ENCODE measurements at places on chromosomes 12 and 14. TPM values are rescaled to one million over a fixed set of nuclear protein-coding genes. Genes with fewer than 3 reads are reported as not detected.

The WNT5B gene
- polyA plus RNA-seq = 4.9 TPM

The AKAP6 gene
- 0.45 TPM for polyA plus RNA-seq

The PYGL gene
- 0.89 TPM for polyA plus RNA-seq

The RCOR1 gene
- 14.1 TPM for polyA plus RNA-seq

The CSRP2 gene
- 13.5 TPM for polyA plus RNA-seq

The KCNH3 gene
- polyA plus RNA-seq = 3.4 TPM

DNA sequence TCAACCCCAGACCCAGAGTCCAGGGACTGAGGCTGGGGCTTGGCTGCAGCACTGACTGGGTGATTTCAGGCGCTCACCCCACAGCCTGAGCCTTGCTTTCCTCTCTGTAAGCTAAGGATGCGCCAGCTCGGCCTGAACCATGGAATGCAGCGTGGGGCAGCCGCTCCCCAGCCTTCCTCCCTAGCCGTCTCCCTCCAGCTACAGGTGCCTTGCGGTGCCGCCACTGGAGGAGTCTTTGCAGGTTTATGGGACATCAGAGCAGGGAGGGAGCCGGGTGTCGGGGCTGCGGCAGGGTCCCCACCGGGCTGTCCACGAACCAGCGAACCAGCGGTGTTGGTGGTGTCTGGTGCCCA is 19.4 kb downstream of the PPP2R5C start:
- H3K4me3 ChIP-seq = peak overlapping the region; percentile 24
- no peaks in the 10 kb centered on the region for H3K36me3 ChIP-seq
- H3K4me1 ChIP-seq = no peaks in the 10 kb centered on the region
- peak; percentile 9 for DNase-seq
- no peak overlapping the region for H3K27ac ChIP-seq
- H3K27me3 ChIP-seq = no peaks in the 10 kb centered on the region

DNA sequence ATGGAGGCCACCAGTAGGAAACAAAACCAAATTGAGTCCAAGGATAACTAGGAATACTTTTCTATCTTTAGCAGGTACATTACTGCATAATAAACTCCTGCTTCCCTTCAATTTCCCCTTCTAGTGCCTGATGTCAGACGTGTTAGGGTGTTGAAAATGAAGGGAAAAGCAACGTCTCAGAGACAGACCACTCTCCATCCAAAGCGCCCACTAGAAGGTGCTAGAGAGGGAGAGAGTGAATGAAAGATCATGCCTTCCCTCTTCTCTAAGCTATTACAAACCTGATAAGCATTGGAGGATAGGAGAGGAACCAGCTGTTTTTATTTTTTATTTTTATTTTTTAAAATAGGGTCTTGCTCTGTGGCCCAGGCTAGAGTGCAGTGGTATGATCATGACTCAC is 64.1 kb downstream of the ZNF641 start:
- no peak overlapping the region for H3K27ac ChIP-seq
- no peaks in the 10 kb centered on the region for H3K36me3 ChIP-seq
- DNase-seq = no peak

- peak overlapping the region; percentile 86 for H3K27ac ChIP-seq
- peaks cover 4% of the 10 kb centered on the region for H3K36me3 ChIP-seq
- peak; percentile 65 for DNase-seq
- peak overlapping the region; percentile 62 for H3K4me3 ChIP-seq
Observed at GRCh38 chr12:120529641-120530417, 871 bp upstream of the COQ5 start.

DNA sequence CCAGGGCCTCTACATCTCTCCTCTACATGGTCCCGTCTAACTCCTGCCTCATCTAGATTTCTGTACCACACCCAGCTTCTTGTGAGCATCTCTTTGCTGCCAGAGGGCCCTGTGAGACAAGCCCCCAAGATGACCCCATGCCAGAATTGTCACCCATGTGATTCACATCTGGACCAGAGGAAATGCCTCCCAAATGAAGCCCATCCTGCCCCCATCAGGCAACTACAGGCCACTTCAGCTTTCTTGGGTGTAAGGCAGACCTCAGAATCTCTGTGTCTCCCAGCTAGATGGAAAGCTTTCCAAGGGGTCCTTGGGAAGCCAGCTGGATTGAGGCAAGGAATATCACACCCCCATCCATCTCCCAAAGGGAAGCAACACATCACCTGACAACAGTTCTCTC is 9.3 kb upstream of the OAS3 start:
- H3K27ac ChIP-seq = no peak overlapping the region
- DNase-seq = no peak
- H3K36me3 ChIP-seq = no peaks in the 10 kb centered on the region
- no peak overlapping the region for H3K4me3 ChIP-seq

DNA sequence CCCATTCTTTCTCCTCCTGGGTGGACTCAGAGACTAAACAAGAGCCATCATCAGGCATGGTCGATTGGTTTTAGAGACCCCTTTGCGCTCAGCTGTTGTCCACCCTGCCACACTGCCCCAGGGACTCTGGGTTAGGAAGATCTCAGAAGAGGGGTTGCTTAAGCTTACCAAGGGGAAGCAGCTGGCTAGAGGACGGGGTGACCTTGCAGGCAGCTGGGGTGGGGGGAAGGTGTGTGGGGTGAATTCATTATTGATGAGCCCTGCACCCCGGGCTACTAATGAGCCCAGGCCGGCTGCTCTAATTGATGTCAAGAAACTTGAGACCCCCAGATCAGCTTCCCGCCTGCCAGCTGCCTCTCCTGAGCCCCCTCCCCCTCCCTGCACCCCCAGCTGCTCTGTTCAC is 8.7 kb upstream of the ZNF385A start:
- H3K4me1 ChIP-seq = no peaks in the 10 kb centered on the region
- no peak overlapping the region for H3K4me3 ChIP-seq
- no peaks in the 10 kb centered on the region for H3K27me3 ChIP-seq
- no peak for DNase-seq
- no peak overlapping the region for H3K27ac ChIP-seq
- peaks cover 17% of the 10 kb centered on the region for H3K36me3 ChIP-seq

DNA sequence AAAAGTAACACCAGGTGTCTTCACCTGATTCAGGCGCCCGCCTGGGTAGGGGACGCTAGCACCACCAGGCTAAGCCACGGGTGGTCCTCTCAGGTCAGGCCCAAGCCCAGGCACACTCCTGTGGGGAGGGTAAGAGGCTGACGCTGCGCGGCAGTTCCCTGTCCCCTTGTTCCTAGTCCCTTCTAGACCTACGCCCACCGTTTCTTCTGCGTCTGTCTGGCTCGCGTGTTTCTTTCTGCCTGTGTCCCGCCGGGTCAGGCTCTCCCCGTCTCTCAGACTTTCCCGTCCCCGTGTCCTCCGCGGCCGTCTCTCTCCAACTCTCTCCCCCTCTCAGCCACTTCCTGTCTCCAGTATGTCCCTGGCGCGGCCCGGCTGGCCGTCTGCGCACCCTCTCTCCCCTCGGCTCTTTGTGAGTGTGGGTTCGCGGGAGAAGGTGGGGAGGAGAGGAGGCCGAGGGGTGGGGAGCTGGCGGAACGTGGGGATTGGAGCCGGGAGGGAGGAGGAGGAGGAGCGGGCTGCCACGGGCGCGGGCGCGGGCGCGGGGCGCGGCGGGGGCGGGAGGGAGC is 3.1 kb upstream of the TNS2 start:
- peaks cover 62% of the 10 kb centered on the region for H3K4me1 ChIP-seq
- H3K36me3 ChIP-seq = no peaks in the 10 kb centered on the region
- H3K27ac ChIP-seq = peak overlapping the region; percentile 99
- peak overlapping the region; percentile 52 for H3K4me3 ChIP-seq
- H3K27me3 ChIP-seq = no peaks in the 10 kb centered on the region
- no peak for DNase-seq

DNA sequence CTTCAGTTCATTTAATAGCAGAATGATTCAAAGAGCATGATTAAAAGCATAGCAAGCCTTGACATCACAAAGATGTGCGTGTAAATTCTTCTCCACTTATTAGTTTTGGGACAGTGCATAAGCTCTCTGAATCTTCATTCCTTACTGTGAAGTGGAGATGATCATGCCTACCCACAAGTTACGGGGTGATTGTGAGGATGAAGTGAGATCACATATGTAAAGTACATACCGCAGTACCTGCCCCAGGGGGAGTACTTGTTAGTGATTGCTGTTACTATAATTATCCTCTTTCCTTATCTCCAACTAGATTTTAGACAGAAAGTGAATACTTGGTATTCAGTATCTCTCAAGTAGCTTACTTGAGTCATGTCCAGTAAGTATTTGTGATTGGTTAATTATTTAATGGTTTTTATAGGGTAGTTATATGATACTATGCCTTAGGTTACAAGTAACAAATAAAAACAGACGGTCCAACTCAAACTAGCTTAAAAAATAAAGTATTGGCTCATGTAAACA is 6.0 kb downstream of the RAD9B start:
- no peaks in the 10 kb centered on the region for H3K27me3 ChIP-seq
- no peaks in the 10 kb centered on the region for H3K36me3 ChIP-seq

GRCh38 chr12:60926256-60926655 is 1330.4 kb downstream of the SLC16A7 start:
- no peaks in the 10 kb centered on the region for H3K36me3 ChIP-seq
- no peak overlapping the region for H3K4me3 ChIP-seq
- no peak overlapping the region for H3K27ac ChIP-seq
- H3K27me3 ChIP-seq = no peaks in the 10 kb centered on the region

DNA sequence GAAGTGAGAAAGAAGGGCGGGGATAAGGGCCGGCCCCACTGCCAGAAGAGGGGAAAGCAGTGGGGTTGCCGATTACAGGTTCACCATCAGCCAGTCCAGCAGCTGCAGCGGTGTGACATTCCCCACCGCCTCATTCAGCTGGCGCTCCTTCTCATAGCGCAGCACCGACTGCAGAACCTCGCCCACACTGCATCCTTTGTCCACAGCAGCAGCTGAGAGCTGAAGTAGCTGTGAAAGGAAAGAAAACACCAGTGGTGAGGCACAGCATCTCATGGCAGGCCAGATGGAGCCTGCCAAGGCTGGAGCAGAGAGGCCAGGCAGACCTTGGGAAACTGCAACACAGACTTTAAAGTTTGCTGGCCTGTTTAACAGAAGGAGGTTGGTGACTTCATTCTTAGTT is 33.2 kb downstream of the AKAP3 start:
- H3K36me3 ChIP-seq = peaks cover 7% of the 10 kb centered on the region
- no peak overlapping the region for H3K4me3 ChIP-seq
- DNase-seq = no peak

- DNase-seq = peak; percentile 82
- H3K27me3 ChIP-seq = no peaks in the 10 kb centered on the region
- H3K4me1 ChIP-seq = peaks cover 9% of the 10 kb centered on the region
- H3K27ac ChIP-seq = peak within 1 kb of the TSS; percentile 93
Observed at GRCh38 chr14:74881431-74882102, at the start of gene DLST. Gene DLST, plus strand, starts transcription at chr14:74881916. Its CDS starts 38 bp downstream, at chr14:74881954.

DNA sequence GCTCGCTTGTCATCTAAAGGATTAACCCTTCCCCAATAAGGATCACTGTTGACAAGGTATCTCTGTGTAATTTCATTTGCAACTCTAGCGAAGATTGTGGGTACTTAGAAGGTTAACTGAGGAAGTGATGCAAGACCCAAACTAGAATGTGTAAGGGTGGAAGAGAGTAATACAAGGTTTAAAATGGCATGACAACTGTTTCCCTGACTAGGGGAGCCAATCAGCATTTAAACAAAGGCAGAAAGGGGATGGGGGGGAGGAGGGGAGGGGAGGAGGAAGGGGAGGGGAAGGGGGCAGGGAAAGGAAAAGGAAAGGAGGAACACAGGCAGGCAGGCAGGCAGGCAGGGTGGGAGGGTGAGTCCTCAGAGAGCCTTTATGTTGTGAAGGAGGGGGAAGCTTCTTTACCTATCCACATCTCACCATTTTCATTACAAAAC is 31.1 kb downstream of the NRDE2 start:
- no peak for DNase-seq
- peaks cover 40% of the 10 kb centered on the region for H3K4me1 ChIP-seq
- no peak overlapping the region for H3K27ac ChIP-seq
- no peaks in the 10 kb centered on the region for H3K27me3 ChIP-seq
- H3K4me3 ChIP-seq = no peak overlapping the region

- peak overlapping the region; percentile 91 for H3K4me3 ChIP-seq
- DNase-seq = peak; percentile 53
- H3K4me1 ChIP-seq = no peaks in the 10 kb centered on the region
- H3K27me3 ChIP-seq = no peaks in the 10 kb centered on the region
Observed at GRCh38 chr12:51048661-51049251, 629 bp downstream of the LETMD1 start.

Data from small intestine (tissue), 16 donors.